Melanocyte of skin (primary cell): ENCODE measurements at places on chromosomes 3 and 15. TPM values are rescaled to one million over a fixed set of nuclear protein-coding genes. Genes with fewer than 3 reads are reported as not detected.

Gene KLHL6
- 0.77 and 2.3 TPM in 2 replicates for total RNA-seq

Gene GLCE
- total RNA-seq = 12.4 and 29.4 TPM in 2 replicates

Gene ANKUB1
- not detected in 2 replicates for total RNA-seq

Gene C3orf85
- total RNA-seq = not detected in 2 replicates
